ENCODE measurements at places on chromosomes 12 and 14. TPM values are rescaled to one million over a fixed set of nuclear protein-coding genes. Genes with fewer than 3 reads are reported as not detected.

GRCh38 chr12:113202300-113203075, 17.0 kb downstream of the RITA1 start:
- no peaks in the 10 kb centered on the region for H3K4me1 ChIP-seq
- H3K36me3 ChIP-seq: peaks cover 6% of the 10 kb centered on the region
- H3K27me3 ChIP-seq: no peaks in the 10 kb centered on the region
- DNase-seq: no peak

The ADGRD1 gene
- 5.5 TPM for total RNA-seq

- no peak overlapping the region for H3K4me3 ChIP-seq
- peaks cover 3% of the 10 kb centered on the region for H3K27me3 ChIP-seq
- no peaks in the 10 kb centered on the region for H3K36me3 ChIP-seq
- H3K4me1 ChIP-seq: no peaks in the 10 kb centered on the region
- no peak for DNase-seq
Measured at GRCh38 chr14:69755784-69756183, 11.2 kb upstream of the SRSF5 start.

DNA sequence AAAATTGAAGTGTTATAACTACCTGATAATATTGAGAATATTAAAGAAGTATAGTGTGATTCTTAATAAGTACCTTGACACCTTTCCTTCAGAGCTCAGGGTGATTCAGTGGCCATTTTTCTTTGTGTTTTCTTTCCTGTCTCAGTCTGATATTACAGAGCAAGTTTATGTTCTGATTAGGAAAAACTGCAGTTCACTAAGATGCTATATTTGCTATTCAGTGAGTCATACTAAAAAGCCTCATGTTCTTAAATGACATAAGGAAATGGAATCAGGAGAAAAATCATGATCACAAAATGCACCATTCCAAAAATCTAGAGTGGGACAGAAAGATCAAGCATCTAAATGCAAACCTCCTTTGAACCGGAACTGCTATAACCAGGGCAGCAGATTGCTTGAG, 390.6 kb upstream of the ATP2B1 start:
- H3K4me3 ChIP-seq: no peak overlapping the region
- no peak overlapping the region for H3K27ac ChIP-seq
- no peaks in the 10 kb centered on the region for H3K36me3 ChIP-seq
- H3K4me1 ChIP-seq: peaks cover 46% of the 10 kb centered on the region
- DNase-seq: no peak
- no peaks in the 10 kb centered on the region for H3K27me3 ChIP-seq

The RPGRIP1 gene
- 0.35 TPM for total RNA-seq

GRCh38 chr12:99053616-99054362, 408.7 kb downstream of the APAF1 start:
- no peaks in the 10 kb centered on the region for H3K36me3 ChIP-seq
- H3K27ac ChIP-seq: no peak overlapping the region
- H3K4me3 ChIP-seq: no peak overlapping the region
- H3K27me3 ChIP-seq: no peaks in the 10 kb centered on the region
- no peaks in the 10 kb centered on the region for H3K4me1 ChIP-seq
- no peak for DNase-seq

The ACTR10 gene
- total RNA-seq: 62.2 TPM

GRCh38 chr12:124053851-124054250, 80.8 kb downstream of the ZNF664 start:
- peak overlapping the region; percentile 88 for H3K27ac ChIP-seq
